Activated CD8-positive, alpha-beta T cell treated with anti-CD3 and anti-CD28 coated beads, Interleukin-2, amount 10 ng/mL, durations not matched to agents 7 days and 5 days (primary cell): ENCODE measurements at places on chromosomes 3 and 15.

DNA sequence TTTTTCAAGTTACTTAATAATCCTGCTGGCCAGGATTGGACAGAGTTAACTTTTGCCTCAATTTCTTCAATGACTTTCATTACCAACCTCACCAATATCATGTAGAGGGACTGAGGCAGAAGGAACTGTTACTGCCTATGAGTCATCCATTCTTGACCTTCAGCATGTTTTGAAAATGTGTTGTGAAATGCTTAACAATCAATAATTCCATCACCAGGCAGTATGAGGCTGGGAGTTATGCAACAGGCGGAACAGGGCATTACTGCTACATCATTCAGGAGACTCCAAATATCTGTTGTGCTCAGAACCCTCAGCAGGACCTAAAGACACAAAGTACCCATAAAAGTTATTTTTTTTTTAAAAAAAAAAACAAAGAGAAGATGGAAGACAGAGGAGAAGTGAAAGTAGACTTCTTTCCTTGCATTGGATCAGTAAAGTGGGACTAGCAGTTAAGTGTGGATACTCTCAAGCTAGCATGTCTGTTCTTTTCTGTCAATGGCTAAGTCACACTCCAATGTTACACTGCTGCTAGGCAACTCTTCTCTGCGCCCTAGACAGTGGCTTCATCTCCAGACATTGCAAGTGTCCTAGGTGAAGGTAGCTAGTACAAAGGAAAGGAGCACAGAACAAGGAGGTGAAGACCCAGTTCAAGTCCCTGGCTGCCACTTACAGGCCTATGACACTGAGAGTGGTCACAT lies 184.9 kb upstream of the LPP start:
- DNase-seq, result no peak

DNA sequence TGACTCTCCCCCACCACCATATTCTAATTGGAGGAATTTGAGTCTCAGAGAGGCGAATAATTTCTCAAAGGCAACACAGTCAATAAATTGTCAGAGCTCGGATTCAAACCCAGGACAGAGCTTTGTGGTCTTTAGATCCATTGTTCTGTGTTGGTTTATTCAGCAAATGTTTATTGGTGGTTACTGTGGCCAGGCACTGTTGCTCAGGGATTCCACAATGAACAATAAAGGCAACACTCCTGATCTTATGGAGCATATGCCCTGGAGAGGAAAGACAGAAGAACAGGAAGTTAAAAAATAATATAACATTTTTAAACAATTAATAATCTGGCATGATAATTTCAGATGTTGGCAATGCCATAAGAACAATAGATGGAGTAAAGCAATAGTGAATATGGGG lies 291.7 kb upstream of the NR2E3 start:
- DNase-seq, result no peak

DNA sequence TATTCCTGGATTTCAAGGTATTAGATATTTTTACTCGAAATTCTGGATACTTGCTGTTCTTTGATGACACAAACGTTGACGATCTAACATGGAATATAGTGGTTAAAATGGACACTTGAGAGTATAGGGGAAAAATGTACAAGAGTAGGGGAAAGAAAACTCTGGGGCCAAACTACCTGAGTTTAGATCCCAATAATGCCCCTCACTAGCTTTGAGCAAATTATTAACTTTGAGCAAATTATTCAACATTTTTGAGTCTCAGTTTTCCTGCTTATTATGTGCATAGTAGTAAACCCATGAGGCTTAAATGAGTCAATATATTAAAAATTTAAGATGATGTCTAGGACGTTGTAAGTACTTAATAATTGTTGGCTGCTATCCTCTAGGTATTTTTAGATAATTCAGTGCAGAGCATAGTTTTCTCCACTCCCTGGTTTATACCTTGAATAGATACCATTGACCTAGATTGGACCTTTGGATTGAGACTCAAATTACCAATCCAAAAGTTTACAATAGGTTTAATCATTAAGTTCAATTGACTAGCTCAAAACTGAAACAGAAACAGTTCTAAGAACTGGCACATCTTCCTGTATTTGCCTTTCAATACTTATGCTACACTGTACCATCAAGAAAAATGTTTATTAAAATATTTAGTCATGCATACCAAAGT lies 4.5 kb downstream of the ADGRG7 start:
- DNase-seq, result no peak

GRCh38 chr3:122714273-122714672 lies 33.6 kb downstream of the PARP14 start:
- DNase-seq, result no peak

GRCh38 chr15:95503107-95503506 lies 827.4 kb upstream of the NR2F2 start:
- no peak for DNase-seq

DNA sequence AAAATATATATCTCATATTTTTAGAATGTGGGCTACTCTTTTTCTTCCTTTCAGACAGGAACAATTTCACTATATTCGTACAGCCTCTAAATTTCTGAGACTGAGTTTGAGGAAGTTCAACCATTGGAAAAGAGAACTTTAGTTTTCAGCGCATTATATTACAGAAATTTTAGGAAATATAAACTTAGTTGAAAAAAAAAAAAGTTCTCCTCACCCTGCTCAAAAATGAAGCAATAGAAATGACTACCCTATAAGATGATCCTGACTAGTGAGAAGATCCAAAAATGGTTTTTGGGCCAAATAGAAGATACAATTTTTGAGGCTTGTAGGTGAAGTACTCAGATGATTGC lies 139.6 kb downstream of the MCTP2 start:
- no peak for DNase-seq
